Caudate nucleus (tissue), 63 donors: ENCODE measurements at places on chromosomes 2 and 18.

DNA sequence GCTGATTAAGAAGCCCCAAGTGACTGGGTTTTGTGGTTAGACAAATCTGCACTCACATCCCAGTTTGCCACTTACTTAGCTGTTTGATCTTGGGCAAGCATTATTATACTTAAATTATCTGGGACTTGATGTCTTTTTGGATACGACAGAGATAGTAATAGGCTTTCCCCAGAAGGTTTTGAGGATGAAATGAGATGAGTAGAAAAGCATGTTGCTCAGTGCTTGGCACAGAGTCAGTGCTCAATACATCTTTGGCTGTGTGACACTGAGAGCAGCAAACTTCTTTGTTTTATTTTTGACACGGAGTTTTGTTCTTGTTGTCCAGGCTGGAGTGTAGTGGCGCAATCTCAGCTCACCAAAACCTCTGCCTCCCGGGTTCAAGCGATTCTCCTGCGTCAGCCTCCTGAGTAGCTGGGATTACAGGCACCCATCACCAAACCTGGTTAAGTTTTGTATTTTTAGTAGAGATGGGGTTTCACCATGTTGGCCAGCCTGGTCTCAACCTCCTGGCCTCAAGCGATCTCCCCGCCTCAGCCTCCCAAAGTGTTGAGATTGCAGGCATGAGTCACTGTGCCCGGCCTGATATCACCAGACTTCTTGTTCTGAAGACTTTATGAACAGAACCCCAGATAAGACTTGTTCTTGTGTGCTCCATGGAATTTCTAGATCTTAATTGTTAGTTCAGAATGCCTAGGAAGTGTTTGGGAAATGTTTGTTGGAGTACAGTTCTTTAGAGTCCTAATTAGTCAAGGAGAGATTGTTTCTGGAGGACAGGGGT, 521.2 kb downstream of the SLC4A3 start:
- DNase-seq = no peak

DNA sequence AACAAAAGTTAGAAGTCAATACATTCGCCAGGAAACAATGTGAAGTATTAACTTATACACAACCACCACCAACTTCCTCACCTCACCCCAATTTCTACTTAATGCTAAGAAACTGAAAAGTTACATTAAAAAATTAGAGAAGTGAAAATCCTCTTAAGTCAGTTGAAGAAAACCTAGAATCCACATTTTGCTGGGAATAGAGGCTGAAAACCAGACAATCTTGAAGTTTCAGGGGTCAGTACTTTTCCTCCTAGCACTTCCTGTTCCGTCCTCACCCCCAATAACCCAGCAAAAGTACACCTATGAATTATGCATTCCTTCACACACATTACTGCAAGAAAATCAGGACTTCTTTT, 6.3 kb downstream of the YES1 start:
- no peak for DNase-seq

- DNase-seq = no peak
These were observed 62.1 kb upstream of the NOSTRIN start for GRCh38 chr2:168740360-168740759.

- DNase-seq = no peak
These were observed 44.9 kb downstream of the PARD6G start for GRCh38 chr18:80202264-80202998.

GRCh38 chr2:200099256-200099655, 143.9 kb downstream of the MAIP1 start:
- no peak for DNase-seq

DNA sequence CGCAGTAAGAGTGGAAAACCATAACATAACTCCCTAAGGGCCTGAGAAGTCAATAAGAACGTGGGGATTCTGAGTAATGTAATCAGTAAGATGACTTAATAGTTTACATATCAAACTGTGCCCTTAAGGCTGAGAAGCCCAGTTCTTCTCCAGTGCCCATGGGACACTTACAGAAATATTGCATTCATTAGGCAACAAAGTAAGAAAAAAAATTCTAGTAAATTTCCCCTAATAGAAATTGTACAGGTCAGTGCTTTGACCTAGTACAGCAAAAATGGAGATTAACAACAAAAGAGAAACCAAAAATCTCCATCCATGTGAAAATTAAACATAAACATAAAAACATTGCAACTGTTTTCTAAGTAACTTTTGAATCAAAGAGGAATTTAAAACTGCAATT, 139.8 kb upstream of the HS6ST1 start:
- DNase-seq = no peak

DNA sequence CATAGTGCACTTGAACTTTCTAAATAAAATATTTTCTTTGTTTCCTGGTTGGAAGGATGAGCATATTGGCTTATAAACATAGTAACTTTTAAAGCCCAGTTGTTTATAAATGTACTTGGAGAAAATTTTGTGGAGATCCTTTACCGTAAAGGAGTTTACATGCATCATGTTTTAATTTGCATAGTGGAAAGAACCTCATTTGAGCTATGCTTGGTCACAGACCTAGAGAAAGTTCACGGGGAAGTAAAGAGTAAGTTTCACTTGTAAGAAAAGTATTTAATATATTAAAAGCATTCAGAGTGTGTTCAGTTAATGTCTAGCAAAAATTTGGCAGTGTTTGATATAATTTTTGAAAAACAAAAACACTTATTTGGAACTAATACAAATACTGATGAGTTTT, 45.3 kb downstream of the PIKFYVE start:
- DNase-seq = no peak

- DNase-seq = no peak
These were observed 506.6 kb downstream of the NR4A2 start for GRCh38 chr2:155825876-155826275.

DNA sequence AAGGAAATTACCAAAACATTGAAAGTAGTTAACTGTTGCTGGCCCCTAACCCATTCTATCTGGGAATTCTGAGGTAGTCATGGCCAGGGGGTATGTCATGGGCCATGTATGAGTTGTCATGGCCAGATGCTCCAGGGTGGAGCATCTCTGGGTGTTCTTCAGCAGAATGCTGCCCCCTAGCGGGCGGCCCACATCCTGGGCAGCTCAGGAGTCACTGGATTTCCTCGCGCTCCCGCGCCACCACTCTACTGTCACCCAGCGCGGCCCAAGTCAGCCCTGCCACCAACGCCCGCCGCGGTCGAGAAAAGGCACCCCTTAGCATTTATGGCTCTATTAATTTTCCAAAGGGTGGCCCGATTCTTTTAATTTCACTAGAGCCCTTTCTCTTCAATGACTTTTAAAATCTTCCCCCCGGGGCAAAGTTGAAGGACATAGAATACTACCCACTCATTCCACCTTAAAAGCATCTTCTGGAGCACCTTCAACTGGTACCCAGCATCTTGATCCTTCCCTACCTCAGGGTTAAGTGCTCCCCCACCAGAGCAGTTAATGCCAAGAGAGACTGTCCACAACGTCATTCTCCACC, 41.6 kb downstream of the PKDCC start:
- no peak for DNase-seq

GRCh38 chr18:31245820-31246219, 72.1 kb upstream of the DSG1 start:
- no peak for DNase-seq

GRCh38 chr2:176583607-176584006, 314.4 kb downstream of the MTX2 start:
- DNase-seq = no peak

- DNase-seq = no peak
These were observed 111.9 kb downstream of the DNAH7 start for GRCh38 chr2:195956725-195957124.

- DNase-seq = no peak
These were observed 20.9 kb downstream of the SOX11 start for GRCh38 chr2:5713101-5713500.

DNA sequence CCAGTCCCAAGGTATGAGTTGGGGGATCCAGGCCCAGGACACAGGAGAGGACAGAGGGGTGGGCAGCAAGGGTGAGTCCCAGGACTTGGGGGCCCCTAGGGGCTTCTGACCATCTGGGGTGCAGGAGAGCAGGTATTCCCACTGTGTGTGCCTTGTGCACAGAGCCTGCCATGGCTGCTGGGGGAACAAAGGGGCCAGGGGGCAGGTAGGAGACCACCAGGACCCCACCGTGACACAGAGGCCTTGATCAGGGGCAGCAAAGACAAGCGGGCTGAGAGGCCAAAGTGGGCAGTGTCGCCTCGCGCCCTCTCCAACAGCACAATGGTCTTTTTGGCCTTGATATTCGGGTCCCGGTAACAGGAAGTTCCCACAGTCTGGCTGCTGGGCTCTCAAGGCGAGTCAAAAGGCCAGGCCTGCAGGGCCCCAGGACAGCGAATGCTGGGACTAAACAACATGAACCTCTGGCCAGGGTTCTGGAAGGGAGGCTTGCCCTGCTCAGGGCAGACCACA, 12.3 kb upstream of the GPR17 start:
- DNase-seq = no peak
